Left colon (tissue), 2 donors: ENCODE measurements at places on chromosomes 1 and 21.

- DNase-seq: no peak
These were observed 122.7 kb downstream of the UCHL5 start for GRCh38 chr1:192936313-192937018.

DNA sequence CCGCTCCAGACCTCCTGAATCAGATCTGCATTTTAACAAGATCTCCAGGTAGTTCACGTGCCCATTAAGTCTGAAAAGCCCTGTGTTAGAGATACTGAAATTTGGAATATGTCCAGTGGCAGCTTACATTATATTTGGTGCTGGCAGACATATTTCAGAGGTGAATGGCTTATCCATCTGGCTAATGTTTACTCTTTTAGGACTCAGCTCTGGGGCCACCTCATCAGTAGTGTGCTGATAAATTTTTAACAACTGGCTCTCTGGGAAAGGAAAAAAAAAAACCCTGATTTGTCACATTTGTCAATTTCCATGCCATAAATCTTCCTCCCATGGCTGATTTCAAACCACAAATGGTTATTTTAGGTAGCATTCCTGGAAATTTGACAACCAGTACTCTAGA lies 25.3 kb upstream of the SYT6 start:
- no peak for DNase-seq

DNA sequence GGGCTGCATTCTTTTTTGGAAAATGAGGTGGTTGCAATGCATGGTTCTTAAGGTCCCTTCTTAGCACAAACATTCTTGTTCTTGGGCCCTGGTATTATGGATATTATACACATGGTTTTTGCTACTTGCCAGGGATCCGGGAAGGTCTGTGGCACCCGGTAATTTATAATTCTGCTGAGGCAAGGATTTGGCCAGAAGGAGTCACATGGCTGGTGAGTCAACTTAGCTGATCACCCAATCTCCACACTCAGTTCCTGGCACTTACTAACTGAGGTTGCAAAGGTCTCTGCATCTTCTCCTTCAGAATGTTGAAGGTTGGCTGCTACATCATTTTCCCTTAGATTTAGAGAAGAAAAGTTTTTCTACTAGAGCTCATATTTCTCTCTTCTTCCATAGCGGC lies 112.5 kb downstream of the ROR1 start:
- DNase-seq: no peak

DNA sequence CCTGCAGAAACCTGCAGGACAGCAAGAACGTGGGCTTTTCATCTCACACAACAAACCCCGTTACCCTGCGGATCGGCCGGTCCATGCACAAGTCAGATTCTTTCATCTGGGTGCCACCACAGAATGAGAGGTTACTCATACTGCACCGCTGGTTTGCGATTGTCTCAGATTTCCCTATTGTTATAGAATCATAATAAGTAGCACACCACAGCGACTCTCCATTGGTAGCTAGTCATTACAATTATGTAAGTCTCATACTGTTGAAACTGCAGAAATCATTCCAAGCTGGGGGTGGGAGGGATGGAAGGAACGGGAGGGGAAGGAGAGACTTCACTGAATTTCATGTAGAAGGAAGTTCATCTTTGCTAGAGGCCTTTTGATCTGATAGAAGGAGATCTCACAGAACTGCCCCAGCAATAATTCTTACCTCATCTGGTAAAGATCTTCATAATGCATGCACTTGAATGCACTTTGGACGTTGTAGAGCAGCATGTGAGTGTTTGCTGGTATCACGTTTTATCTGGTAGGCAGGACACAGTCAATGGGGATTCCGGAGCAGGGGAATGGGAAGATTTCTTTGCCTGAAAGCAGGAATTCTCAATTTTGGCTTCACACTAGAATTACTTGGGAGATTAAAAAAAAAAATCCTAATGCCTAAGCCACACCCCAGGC lies 221.1 kb downstream of the KIF26B start:
- no peak for DNase-seq

GRCh38 chr1:98842241-98842640 lies 162.4 kb downstream of the PLPPR5 start:
- DNase-seq: no peak

- DNase-seq: no peak
These were observed 19.0 kb downstream of the TGFB2 start for GRCh38 chr1:218364028-218364710.

DNA sequence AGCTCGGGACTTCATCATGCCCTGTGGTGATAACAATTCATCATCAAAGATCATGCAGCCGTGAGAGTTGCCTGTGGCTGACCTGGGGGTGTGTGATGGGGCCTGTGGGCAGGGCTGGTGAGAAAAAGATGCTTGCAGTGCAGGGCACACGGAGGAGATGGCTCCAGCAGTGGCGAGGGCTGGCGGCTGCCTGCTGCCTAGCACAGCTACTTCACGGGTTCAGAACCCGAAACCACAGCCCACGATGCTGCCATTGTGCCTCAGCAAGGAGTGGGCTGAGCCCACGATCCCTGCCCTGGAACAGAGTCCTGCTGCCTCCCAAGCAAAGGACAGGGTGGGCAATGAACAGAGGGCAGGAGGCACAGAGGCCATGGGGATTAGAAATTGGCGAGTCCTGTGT lies 631 bp upstream of the KRTAP10-9 start:
- DNase-seq: no peak

- DNase-seq: no peak
These were observed 20.3 kb upstream of the TMEM222 start for GRCh38 chr1:27301582-27302199.

GRCh38 chr21:26804895-26805609 lies 40.2 kb downstream of the ADAMTS1 start:
- no peak for DNase-seq

- DNase-seq: peak; percentile 39
These were observed 28.4 kb downstream of the TRIM45 start for GRCh38 chr1:117093091-117093534.

DNA sequence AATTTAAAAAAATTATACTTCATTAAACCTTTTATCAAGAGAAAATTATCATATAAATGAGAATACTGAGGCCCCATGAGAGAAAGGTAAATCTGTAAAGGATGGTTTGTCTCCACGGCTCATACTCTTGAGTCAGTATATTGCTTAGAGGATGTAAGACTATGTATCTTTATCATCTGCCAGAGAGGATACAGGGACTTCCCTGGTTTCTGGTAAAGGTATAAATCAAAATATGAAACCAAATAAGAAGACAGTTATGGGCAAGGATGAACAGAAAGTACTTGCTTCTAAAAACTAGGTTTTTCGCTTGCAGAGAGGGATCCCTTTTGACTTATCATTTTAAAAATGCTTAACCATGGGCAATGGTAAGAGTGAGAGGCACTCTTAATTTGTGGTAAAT lies 112.4 kb downstream of the POU2F1 start:
- DNase-seq: no peak

DNA sequence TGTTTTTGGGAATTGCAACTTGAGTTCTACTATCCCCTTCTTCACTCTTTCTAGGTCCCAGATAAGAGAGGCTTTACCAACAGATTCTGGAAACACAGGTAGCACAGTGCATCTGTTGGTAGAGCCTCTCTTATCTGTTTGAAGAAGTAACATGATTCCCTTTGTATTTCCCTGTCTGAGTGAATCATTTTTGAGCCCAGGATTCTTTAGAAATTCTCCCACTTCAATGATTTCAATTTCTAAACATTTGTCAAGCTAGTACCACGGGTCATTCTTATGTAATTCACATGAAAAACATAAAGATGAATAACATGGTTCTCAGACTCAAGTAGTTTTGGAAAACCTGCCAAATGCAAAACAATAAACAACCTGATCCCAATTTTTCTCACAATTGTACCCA lies 72.0 kb upstream of the DUSP10 start:
- no peak for DNase-seq

DNA sequence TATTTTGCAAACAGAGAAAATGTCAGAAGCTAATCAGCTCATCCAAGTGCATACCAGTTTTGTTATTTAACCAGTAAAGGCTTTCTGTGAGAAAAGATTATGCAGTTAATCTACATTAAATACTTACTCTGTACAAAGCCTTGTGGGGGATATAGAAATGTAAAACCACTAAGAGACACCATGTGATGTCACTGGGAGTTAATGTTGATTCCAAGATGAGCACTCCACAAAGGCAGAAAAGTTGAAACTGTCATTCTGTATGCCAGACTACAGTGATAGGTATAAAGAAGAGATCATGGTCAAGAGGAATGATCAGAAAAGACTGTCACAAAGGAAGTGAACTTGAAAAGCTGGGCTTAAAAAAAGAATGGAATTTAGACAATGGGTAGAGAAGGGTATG lies 100.3 kb upstream of the SGIP1 start:
- DNase-seq: no peak
